ENCODE measurements at places on chromosomes 12 and 14.

- no peak for DNase-seq
These were observed 30.7 kb upstream of the PWP1 start for GRCh38 chr12:107654873-107655272.

DNA sequence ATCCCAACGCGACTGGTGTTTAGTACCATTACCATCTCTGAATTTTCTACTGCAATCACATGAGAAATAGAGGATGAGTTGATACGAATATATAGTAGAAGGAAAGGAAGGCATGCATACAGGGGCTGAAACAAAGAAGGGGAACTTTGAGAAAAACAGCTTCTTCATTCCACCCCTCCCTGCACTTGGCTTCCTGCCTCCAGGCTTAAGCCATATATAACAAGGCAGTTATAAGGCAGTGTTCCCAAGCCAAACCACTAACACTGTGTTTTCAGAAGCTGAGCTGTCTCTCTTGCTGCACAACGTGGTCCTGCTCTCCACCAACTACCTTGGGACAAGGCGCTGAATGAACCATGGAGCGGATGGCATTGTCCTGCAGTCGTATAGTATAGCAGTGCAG is 11.0 kb downstream of the LETMD1 start:
- DNase-seq, result no peak

GRCh38 chr12:127231371-127231770 is 1035.6 kb upstream of the TMEM132C start:
- DNase-seq, result no peak

DNA sequence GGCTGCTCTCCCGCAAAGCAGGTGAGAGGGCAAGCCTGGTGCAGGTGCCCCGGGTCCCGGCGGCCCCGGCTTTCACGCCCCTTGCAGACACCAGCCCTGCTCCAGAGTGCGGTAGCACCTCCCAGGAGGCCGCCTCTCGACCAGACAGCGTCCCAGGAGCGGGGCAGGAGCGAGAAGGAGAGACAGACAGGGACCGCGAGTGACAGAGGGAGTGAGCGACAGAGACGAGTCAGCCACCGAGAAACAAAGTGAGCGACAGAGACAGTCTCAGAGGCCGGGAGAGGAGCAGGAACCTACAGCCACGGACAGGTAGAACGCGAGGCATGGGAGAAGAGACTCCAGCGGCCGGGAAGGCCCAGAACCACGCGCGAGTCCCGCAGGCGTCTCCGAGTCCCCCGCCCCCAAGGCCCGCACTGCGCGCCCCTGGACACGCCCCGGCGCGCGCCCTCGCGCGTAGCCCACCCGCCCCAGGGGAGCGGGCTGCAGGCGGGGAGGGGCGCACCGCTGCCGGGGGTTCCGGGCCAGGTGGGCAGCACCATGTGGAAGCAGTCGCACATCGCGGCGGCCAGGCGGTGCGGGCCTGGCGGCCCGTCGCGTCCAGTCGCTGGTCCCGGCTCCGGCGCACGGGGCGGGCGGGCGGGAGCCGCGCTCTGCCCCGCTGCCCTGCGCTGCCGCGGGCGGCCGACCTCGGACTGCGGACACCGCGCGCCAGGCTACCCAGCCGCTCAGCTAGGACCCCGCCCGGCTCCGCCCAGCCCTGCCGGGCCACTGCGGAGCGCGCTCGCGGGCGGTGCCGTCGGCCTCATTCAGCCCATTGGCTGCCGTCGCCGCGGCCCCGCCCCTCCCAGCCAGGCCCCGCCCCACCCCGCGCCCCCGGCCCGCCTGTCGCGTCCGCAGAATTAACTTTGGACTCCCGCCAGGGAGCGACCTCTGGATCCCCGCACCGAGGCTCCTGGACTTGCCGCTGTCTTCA is at the start of gene AHNAK2:
Gene AHNAK2 (minus strand): TSS at position 694 of the 973 bp plus-strand sequence. CDS start 137 bp downstream, at position 557.
- peak; percentile 91 for DNase-seq
